ENCODE measurements at places on chromosomes 1 and 21.
A peak's percentile ranks its signal among the peaks of the same experiment; 100 is the strongest.

DNA sequence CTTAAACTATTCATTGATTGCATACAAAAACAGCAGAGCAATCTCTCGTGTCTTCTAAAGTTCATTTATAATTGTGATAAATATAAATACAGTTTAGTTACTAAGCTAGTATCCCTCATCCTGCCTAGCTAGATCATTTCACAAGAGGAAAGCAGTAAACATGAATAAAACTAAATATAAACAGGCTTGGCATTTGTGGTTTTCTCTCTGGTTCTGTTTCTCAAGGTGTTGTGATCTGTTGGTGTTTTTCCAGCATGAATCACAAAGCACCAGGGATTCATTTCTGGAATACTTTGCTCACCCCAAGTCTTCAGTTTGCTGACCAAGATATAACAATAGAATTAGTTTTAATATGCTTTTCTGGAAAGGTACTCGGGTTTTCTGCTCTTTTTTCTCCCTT is 32.7 kb upstream of the GLIS1 start:
- DNase-seq = no peak

DNA sequence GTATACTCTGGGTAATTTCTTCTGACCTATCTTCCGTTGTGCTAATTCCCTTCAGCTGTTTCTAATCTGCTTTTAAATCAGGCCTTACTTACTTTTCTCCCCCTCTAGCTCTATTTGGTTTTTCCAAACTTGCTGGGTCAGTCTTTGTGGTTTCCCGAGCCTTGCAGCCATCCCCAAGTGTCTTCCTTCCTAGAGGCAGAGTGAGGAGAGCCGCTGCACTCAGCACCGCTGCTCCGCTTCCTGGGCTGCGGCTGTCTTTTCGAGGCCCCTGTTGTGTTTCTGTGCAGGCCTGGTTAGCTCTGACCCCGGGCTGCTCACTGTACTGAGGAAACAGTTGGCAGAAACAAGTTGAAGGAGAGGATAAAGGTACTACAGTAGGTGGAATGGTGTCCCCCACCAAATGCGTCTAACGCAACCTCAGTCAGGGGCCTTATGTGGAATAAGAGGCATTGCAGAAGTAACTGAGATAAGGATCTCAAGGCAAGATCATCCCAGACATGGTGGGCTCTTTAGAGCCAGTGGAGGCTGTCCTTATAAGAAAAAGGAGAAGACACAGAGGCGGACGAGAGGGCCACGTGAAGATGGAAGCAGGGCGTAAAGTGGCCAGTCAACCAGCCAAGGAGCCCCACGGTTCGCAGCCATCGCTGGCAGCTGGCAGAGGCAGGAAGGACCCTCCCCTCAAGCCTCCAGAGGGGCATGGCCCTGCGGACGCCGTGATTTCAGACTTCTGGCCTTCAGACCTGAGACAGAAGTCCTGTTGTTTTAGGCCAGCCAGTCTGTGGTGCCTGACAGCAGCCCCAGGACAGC is 10.5 kb downstream of the WNT9A start:
- peak; percentile 62 for DNase-seq

DNA sequence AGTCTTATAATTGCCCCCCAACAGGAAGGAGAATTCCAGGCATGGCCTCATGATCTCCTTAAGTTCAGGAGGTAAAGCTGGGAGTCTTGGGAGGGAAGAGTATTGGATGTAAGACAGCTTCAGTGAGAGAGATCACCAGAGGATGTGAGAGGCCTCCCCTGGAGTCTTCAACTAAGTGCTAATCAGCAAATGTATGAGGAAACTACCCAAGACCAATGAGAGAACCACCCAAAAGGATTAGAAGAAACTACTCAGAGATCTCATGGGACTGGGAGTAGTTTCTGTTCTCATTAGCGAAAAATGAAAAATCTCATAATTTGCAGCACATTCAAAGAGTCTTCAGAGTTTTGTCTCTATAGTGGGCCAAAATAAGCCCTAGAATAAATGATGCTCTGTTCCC is 36.6 kb upstream of the WNT2B start:
- DNase-seq = no peak

DNA sequence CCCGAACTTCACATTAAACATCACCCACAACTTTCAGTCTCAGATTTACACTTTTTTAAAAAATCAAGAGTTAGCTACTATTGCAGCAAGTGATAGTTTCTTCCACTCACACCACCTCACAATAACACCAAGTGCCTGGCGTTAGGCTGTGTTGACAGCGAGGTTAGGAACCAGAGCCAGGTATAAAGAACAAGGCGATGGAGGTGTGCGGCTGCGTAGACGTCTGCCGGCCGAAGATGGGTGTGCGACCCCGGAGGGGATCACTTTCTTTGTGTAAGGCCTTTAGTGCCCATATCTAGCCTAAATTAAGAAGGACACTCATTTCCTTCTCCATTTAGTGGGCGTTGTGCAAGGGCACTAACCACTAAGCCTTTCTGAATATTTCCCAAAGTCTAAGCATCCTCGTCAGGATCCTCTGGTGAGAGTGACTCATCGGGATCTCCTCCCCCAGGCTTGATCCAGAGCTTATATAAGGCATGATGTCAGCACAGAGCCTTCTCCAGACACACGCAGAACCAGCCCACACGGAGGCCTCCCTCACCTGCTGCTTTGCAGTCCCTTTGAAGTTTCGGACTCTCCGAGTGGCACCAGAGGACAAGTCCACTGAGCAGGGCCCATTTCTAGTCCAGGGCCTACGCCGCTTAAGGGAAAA is 11.8 kb downstream of the NHLH2 start:
- no peak for DNase-seq

GRCh38 chr21:29164323-29164942 is 34.0 kb downstream of the MAP3K7CL start:
- DNase-seq = peak; percentile 65

DNA sequence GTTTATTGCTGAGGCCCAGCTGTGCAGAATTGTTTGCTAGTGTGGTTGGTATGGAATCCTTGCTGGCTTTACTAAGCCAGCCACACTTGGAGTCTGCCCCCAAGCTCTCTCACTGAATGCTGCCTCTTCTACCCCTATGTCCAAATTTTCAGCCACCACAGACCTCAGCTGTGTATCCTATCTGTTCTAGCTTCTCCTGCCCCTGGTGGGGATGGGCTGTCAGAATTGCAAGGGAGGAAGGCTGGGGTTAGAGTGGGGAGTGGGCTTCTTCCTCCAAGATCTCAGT is 4.4 kb downstream of the NHLH1 start:
- no peak for DNase-seq

DNA sequence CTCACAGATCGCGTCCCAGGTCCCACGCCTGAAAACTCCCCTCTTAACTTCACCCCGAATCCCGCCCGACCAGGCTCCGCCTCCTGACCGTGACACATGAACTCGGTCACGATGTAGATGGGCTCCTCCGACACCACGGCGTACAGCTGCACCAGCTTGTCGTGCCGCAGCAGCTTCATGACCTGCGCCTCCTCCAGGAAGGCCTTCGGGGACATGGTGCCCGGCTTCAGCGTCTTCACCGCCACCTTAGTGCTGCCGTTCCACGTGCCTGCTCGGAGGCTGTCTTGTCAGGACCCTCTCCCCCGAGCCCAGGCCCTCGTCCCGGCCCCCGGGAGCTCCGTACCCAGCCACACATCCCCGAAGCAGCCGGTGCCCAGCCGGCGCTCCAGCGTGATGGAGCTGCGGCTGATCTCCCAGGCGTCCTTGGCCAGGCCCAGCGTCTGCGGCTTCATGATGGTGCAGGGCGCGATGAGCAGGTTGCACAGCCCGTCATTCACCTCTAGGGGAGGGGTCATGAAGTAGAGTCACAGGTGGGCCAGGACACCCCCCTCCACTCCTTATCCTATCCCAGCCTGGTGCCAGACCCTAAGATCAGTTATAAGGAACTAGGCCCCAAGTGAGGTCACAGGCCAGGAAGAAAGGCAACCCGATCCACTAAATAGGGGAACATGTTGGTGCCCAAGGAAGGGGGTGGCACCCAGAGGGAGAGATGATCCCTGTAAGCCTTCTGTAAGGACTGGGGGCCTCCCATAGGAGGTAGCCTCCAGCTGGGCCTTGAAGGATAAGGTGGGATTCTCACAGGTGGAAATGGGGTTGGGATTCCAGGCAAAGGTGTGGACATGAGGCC is 11.6 kb upstream of the AHDC1 start:
- no peak for DNase-seq

GRCh38 chr1:143699731-143700130 is 272.1 kb downstream of the FAM72C start:
- no peak for DNase-seq

DNA sequence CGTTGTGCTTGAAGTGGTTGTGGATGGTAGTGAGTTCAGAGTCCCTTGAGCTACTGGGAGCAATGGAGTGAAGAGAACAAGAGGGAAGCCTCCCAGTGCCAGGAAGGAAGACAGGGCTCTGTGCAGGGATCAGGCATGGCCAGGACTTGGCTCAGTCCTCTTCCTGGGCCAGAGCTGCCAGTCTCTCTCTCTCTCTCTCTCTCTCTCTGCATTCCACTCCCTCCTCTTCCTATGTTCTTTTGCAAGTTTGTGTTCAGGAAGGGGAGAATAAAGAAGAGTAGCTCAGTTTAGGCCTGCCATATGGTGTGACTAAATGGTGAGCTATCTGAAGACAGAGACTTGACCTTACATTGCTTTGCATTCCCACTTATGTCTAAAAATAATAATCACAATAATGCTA is 20.5 kb upstream of the RPTN start:
- no peak for DNase-seq

Measured in KBM-7 (cell line).